ENCODE measurements at places on chromosomes 2 and 18.

DNA sequence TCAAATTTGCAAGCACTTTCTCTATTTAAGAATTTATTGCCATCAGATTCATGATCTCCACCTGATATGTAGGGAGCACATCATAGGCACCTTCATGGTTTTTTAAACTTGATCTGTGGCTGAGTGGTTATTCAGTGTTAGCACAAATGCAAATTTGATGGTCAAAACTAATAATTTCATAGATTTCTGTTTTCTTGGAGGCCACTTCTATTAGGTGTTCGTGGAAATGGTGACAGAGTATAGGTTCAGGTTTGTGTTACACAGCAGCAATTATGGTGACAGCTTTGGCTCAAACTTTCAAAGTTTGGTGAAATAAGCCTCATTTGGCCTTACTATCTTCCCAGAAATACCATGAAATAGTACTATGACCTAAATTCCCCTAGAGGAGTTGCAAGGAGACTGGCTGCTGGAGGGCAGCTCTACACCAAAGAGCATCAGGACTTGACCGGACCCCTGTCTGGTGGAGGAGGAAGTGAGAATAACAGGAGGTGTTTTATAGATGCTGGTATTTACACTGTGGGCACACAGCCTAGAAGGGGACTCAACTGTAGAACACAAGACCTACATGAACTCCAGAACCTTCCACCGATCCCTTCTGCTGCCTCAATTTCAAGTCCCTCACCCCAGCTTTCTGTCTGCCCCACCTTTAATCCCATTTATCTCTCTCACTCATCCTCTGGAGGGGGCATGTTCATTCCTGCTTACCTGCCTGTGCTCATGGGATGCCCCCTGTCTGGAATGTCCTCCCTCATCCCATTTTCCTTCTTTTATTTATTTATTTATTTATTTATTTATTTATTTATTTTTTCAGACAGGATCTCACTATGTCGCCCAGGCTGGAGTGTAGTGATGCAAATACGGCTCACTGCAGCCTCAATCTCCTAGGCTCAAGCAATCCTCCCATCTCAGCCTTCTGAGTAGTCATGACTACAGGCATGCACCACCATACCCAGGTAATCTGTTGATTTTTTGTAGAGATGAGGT lies 132.9 kb upstream of the SIX2 start:
- DNase-seq: no peak

- no peak for DNase-seq
Measured at GRCh38 chr2:212864186-212864585, 287.2 kb downstream of the IKZF2 start.

DNA sequence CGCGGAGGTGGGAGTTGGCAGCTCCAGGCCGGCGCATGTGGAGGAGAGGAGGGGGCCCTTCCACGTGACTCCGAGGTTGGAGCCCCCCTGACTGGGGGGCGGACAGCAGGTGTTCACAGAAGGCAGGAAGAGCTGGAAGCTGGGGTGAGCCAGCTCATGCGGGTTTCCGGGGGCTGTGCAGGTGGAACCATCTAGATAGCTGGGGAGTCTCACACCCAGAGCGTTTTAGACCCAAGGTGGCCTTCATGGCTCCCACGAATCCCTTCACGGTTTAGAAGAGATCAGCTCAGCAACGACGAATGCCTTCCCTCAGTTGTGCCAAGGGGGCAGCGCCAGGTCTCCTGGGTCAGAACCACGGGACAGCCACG lies 740.5 kb upstream of the SALL3 start:
- no peak for DNase-seq

GRCh38 chr2:239502430-239503186 lies 101.8 kb upstream of the HDAC4 start:
- DNase-seq: no peak

GRCh38 chr2:197931661-197932312 lies 127.4 kb downstream of the PLCL1 start:
- no peak for DNase-seq

DNA sequence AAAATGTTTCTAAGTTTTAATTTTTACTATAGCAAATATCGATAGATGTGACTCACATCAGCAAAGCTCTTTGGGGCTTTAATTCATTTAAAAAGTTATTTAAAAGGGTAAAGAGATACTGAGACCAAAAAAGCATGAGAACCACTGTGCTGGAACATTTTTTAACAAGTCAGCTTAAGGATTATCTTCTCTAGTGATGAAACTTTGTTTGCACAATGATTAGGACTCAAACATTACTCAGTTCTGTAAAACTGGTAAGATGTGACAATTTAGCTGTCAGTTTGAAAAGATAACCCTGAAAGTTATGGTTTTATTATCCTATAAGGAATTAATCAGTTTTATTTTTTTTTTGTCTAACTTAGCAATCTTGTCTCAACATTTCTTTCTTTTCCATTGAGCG lies 301.4 kb downstream of the TSN start:
- no peak for DNase-seq

Measured in AG04449 (cell line).